ENCODE measurements at places on chromosomes 7 and 10.

DNA sequence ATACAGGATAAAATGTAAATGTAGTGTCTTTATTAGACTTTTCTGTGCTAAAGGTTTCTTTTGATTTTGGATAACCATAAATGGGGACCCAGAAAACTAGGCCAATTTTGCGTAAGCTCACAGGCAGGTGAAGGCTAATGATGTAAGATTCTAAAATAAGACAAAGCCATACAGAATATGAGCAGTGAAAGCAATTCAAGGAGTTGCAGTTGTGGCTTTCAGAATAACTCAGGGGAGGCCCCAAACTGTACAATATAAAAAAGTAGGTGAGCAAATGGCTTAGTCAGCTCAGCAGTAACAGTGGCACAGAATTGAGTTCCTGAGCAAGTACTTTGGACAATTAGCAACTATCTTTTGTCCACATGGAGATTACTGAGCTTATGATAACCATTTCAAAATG is 81.7 kb upstream of the NRP1 start:
- no peak for ATAC-seq

- peak; percentile 76 for ATAC-seq
These were observed 1.1 kb downstream of the JMJD1C start for GRCh38 chr10:63464402-63465292.

DNA sequence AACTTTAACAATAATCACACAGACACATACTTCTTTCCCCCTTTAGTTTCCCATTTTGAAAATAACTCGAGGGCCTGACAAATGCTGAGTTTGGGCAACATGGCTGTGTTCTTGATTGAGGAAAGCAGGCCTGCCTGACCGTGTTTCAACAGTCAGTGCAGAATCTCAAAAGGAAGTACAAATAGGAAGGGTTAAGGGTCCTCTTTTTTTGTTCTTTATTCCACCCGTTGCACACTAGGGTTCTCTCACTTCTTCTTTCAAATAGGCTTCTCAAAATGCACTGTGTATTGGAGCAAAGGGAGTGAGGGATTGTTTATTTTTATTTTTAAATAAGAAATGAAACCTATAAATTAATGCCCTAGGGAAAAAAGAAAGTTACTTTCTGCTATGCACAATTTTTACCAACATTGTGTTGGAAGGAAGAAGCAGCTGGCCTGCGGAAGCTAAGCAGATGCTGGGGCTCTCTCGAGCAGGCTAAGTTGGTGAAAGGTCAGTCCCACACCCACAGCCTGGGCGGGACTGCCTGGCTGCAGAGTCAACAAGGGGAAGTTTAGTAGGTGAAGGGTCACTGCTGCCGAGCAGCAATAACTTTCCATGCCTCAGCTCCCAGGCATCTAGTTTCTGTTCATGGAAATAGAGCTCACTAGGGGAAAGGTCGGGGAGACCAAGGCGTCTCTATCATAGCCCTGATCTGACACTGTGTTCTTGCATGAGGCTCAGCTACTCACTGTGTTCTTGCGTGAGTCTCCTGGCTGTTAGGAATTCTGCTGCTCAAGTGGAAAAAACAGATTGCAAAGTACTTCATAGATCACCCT is 12.2 kb upstream of the PDK4 start:
- ATAC-seq, result peak; percentile 91

DNA sequence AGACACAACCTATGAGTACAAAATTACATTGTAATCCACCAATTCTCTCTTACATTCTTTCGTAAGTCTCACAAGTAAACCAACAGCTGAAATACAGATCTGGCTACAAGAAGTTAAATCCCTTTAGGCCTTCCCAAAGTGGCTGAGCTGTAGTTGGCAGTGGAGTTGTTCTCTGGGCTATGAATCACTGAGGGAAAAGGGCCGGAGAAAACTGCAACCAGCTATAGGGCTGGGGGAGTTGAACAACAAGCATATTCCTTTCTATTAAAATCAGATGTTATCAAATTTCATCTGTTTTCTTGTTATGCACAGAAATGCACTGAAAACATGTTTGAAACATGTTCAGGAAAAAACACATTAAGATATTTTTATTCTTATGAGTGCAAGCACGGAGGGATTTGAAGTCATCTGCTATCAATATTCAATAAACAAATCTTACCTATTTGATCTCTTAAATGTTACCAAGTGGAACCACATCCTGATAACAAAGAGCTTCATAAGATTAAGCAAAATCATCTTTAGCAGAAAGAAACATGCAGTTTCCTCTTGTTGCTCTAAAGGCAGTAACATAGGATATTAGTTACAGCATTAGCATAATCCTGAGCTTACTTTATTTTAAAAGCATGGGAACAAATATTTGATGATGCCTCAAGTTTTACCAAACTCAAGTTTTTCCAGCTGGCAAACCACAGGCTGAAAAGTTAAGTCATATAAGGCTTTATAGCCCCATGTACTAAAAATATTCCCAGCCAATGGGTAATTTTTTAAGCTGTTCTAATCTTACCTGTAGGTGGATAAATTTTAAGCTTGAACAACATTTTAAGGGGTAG is 212.7 kb downstream of the TAX1BP1 start:
- peak; percentile 51 for ATAC-seq

- no peak for ATAC-seq
These were observed 532.5 kb downstream of the GRM8 start for GRCh38 chr7:126720232-126720631.

GRCh38 chr10:130844310-130844709 is 467.2 kb downstream of the TCERG1L start:
- ATAC-seq, result no peak

DNA sequence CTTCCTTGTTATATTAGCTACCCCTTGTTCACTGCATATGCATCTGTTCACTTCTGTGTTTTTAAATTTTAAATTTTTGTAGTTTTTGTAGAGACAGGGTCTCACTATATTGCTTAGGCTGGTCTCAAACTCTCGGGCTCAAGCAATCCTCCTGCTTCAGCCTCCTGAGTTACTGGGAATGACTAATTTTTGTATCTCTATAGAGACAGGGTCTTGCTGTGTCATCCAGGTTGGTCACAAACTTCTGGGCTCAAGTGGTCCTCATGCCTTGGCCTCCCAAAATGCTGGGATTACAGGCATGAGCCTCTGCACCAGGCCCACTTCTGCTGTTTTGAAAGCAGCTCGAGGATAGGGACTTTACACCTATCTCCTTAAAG is 64.6 kb downstream of the PRTFDC1 start:
- no peak for ATAC-seq

GRCh38 chr10:128623776-128624175 is 497.6 kb upstream of the MKI67 start:
- ATAC-seq, result no peak

DNA sequence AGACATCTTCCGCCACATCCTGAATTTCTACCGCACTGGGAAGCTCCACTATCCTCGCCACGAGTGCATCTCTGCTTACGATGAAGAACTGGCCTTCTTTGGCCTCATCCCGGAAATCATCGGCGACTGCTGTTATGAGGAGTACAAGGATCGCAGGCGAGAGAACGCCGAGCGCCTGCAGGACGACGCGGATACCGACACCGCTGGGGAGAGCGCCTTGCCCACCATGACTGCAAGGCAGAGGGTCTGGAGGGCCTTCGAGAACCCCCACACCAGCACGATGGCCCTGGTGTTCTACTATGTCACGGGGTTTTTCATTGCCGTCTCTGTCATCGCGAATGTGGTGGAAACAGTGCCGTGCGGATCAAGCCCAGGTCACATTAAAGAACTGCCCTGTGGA is 1.9 kb downstream of the KCND2 start:
- no peak for ATAC-seq

DNA sequence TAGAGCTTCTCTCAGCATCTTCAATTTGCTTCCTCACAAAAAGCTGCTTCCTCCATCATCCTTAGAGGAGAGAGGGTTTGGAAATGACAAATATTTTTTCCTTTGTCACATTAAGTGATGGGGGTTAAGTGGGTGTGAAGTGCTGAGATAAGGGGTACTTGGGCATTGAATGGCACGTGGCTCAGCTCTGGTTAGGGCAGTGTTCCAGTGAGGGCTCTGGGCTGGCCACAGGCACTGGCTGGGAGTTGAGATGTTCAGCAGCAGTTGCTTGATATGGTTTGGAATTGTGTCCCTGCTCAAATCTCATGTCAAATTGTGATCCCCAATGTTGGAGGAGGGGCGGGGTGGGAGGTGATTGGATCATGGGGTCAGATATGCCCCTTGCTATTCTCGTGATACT is 33.7 kb upstream of the CHCHD3 start:
- no peak for ATAC-seq

- ATAC-seq, result peak; percentile 82
These were observed 188.6 kb downstream of the ETV1 start for GRCh38 chr7:13800694-13801448.

DNA sequence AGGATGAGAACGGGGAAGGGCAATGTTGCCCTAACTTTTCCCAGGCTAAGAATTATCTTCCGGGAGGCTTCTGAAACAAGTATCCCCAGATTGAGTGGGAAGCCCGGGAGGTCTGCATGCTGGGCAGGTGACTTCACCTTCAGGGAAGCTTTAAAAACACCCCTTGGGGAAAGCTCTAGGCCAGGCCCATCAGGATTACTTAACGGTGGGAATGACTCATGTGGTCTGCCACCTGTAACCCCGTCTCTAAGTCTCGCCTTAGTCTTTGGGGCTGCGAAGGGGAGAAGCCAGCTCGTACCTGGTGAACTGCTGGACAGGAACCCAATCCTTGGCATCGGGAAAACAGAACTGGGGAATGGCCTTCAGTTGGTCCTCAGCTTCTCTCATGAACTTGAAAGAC is 80.1 kb upstream of the MKRN1 start:
- no peak for ATAC-seq

DNA sequence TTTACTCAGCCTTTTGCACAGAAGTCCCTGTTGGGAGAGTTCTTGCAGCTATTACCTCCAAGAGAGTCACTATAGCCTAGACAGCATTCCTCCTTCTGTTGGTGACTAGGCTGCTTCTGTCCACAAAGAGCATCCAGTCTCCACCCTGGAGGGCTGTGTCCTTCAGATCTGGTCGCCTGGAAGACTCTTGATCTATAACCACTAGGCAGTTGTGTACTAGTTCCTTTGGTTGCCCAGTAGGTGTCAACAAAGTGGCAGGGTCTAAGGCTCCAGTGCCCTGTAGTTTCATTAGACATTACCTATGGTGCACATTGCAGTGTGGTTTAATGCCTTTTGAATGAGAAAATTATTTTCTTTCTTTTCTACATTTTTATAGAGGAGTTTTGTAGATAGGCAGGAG is 11.3 kb upstream of the AKR1C2 start:
- ATAC-seq, result peak; percentile 28

DNA sequence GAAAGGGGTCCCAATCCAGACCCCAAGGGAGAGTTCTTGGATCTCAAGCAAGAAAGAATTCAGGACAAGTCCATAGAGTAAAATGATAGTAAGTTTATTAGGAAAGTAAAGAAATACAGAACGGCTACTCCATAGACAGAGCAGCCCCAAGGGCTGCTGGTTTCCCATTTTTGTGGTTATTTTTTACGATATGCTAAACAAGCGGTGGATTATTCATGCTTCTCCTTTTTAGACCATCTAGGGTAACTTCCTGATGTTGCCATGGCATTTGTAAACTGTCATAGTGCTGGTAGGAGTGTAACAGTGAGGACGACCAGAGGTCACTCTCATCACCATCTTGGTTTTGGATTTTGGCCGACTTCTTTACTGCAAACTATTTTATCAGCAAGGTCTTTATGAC is 1033.4 kb downstream of the SORCS3 start:
- no peak for ATAC-seq

DNA sequence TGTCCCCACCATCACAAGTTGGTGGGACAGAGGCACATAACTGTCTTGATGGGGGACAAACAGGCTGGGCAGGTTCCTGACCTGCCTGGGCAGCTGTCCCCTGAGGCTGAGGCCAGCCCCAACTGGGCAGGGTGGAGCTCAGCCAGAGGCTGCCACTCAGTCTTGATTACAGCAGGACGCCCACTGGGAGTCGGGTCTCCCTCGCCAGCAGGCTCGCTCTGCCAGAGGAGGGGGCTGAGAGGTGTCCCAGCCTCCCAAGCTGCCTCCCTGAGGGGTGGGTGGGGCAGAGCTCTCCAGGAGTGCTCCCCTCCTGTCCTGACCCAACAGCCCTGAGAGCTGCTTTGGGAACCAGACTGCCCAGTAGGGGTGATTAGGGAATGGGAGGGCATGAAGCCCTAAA is 1.8 kb upstream of the CAMK2G start:
- ATAC-seq, result no peak

DNA sequence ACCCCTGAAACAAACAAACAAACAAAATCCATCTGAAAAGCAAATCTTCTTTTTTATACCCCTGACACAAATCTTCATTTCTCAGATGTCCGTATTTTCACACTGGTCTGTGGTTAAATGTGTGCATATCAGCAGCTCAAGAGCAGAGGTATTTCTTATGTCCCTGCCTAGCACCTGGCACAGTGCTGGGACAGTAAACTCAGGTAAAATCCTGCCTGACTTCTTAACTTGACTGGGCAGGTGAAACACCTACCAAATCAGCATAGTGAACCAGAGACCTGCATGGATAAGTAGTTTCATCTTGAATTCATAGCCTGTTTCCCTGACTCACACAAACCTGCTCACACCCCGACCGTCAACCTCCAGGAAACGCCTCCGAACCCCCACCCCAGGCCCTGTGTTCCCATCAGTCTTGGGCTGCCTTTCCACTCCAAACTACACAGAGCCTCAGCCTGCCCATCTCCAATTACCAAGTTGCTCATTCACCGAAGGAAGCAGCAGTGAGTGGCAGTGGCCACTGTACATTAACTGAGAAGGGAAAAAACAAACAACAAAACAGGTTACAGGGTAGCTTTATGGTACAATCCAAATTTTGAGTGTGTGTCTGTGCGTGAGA is 109.9 kb downstream of the HECTD2 start:
- ATAC-seq, result no peak

DNA sequence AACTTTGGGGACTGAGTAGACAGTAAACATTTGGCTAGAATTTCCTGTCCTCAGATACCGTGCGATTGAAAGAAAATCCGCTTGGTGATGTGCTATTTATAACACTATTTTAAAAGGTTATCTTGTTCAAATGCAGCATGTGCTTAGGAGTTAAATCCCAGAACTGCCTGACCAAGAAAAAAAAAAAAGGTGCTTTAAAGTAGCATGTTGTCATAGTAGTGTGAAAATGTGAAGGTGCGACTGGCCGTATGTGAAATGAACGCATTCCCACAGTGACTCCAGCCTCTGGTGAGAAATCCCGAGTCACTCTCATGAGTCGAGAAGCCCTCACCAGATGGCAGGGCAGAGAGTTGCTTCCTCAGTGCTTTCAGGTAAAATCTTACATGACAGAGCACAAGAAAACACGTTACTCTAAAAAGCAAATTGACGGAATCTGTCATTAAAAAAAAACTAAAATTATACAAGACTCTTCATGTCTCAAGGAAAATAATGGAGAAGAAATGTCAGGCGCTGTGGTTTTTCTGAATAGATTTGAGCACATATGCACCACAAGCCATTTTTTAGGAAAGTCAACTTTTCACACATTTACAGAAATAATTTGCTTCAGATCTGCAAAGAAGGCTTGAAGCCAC is 18.4 kb upstream of the KLF6 start:
- ATAC-seq, result no peak

GRCh38 chr7:32479574-32480200 is 10.5 kb downstream of the LSM5 start:
- ATAC-seq, result peak; percentile 74

- no peak for ATAC-seq
These were observed 117.1 kb downstream of the ANKRD26 start for GRCh38 chr10:26983156-26983555.
